ENCODE measurements at places on chromosomes 7 and 10. TPM values are rescaled to one million over a fixed set of nuclear protein-coding genes. Genes with fewer than 3 reads are reported as not detected.

Gene TAS2R39
- total RNA-seq = not detected

Gene PTF1A
- total RNA-seq = not detected

Gene C7orf57
- total RNA-seq = 0.19 TPM

Gene JAKMIP3
- not detected for total RNA-seq

Gene ZNF503
- total RNA-seq = 0.32 TPM

Gene SPDYE16
- under 0.01 TPM for total RNA-seq

Gene PSD
- under 0.01 TPM for total RNA-seq

Gene CYP3A5
- not detected for total RNA-seq

Gene PRKG1
- total RNA-seq = 10.1 TPM

Gene LRIT1
- total RNA-seq = not detected

Gene LIPJ
- under 0.01 TPM for total RNA-seq

Gene SFRP5
- not detected for total RNA-seq

Gene RNF133
- 0.32 TPM for total RNA-seq

Gene PRPF18
- total RNA-seq = 24.6 TPM

Gene C10orf67
- total RNA-seq = not detected

Gene TDRD1
- total RNA-seq = not detected

Gene COX19
- total RNA-seq = 10.1 TPM

Gene AOC1
- total RNA-seq = not detected

Gene AKR1C3
- total RNA-seq = 35.9 TPM

Gene AGFG2
- total RNA-seq = 33.2 TPM

Gene GIMAP4
- total RNA-seq = 293 TPM

Gene GNGT1
- total RNA-seq = not detected

Gene VAX1
- total RNA-seq = not detected

Gene KAZALD1
- total RNA-seq = 0.31 TPM

Gene HOXA3
- total RNA-seq = 2.3 TPM

Gene CD36
- 288 TPM for total RNA-seq

Gene CYP26C1
- total RNA-seq = 2.1 TPM

Gene AMZ1
- total RNA-seq = under 0.01 TPM

Gene PLCE1
- total RNA-seq = 0.16 TPM

Gene NRG3
- 10.6 TPM for total RNA-seq

Gene NUTM2D
- 1.6 TPM for total RNA-seq

Gene PLAC9
- 0.19 TPM for total RNA-seq

Gene NCF1
- not detected for total RNA-seq

Gene ASB10
- total RNA-seq = not detected

Gene NPSR1
- not detected for total RNA-seq

Gene ETV1
- 4.5 TPM for total RNA-seq

Gene PAPOLB
- not detected for total RNA-seq

Gene GALNT17
- not detected for total RNA-seq

Gene C10orf71
- total RNA-seq = not detected

Gene EDRF1
- total RNA-seq = 22.8 TPM

Gene C10orf62
- 0.06 TPM for total RNA-seq

Gene TAF5
- 5.7 TPM for total RNA-seq

Data from bladder microvascular endothelial cell (primary cell).